ENCODE measurements at places on chromosomes 2 and 18.

DNA sequence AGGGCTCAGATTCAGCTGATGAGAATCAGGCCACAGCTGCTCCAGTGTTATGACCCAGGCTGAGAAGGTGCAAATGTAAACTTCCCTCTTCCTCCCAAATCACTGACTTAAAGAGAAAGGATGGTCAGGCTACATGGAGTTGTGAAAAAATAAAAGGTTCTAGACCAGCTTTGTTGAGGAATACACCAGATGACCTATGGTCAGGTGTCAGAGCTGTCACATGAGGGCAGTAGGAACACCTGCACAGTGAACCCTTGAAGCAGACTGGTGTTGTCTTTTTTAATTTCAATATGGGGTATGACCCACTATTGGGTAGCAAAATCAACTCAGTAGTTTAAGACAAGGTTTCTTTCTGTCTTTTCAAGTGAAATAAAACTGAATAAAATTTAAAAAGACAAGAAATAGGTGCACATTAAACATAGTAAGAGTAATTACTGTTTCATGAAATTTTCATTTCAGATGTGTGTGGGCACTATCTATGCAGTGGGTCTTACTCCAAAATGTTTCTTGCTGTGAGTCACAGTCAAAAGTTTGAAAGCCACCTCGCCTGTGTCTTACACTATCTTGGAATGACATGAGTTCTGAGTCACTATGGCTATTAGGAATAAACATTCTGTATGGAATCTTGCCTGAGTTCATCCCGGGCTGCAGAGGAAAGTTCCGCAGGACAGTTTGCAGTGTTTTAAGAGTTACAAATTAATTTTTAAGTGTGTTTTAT lies 83.6 kb downstream of the ACVR1 start:
- DNase-seq: no peak

DNA sequence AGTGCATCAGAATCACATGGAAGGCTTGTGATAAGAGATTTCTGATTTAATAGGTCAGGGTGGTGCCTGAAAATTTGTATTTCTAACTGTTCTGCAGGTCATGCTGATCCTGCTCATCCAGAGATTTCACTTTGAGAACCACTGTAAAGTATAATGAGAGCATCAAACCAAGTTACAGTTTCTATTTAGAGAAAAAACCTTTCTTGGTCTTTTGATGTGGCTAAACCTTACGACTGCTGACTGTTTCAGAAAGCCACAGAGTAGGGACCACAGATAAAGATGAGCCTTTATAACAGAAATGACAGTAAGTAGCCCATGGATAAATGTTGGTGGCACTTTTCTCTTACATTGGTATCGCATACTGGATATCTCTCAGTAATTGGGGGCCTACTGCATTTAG lies 109.4 kb upstream of the FANCL start:
- DNase-seq: no peak

DNA sequence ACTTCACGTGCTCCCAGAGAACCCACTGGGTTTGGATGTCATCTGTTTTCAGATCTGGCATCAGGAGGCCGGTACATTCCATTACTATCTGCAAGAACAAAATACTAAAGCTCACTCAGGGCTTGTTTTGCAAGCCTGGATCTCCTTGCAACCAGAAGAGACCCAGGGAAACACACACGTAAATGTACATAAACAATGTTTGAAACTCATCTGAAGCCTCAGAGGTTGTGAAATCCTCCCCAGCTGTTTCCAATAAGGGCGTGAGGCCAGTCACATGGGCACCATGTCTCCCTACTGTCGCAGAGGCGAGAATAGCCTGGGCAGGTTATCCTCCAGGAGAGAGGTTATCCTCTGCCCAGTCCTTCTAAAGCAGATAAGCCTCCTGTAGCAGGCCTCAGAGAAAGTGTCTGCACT lies 186.9 kb downstream of the GFPT1 start:
- no peak for DNase-seq

- DNase-seq: no peak
Observed at GRCh38 chr2:52794581-52794980, 973.0 kb upstream of the CHAC2 start.

Data from stimulated activated CD4-positive, alpha-beta T cell treated with anti-CD3 and anti-CD28 coated beads, Interleukin-1b, Interleukin-23, amount 100 ng/mL, for 1 hour (primary cell).